ENCODE measurements at places on chromosomes 3 and 15. TPM values are rescaled to one million over a fixed set of nuclear protein-coding genes. Genes with fewer than 3 reads are reported as not detected.
A peak's percentile ranks its signal among the peaks of the same experiment; 100 is the strongest.

GRCh38 chr3:177212756-177213155, 15.5 kb upstream of the TBL1XR1 start:
- H3K36me3 ChIP-seq: no peaks in the 10 kb centered on the region
- no peaks in the 10 kb centered on the region for H3K27me3 ChIP-seq
- H3K4me1 ChIP-seq: peaks cover 39% of the 10 kb centered on the region
- no peak for DNase-seq
- H3K27ac ChIP-seq: peak overlapping the region; percentile 87

DNA sequence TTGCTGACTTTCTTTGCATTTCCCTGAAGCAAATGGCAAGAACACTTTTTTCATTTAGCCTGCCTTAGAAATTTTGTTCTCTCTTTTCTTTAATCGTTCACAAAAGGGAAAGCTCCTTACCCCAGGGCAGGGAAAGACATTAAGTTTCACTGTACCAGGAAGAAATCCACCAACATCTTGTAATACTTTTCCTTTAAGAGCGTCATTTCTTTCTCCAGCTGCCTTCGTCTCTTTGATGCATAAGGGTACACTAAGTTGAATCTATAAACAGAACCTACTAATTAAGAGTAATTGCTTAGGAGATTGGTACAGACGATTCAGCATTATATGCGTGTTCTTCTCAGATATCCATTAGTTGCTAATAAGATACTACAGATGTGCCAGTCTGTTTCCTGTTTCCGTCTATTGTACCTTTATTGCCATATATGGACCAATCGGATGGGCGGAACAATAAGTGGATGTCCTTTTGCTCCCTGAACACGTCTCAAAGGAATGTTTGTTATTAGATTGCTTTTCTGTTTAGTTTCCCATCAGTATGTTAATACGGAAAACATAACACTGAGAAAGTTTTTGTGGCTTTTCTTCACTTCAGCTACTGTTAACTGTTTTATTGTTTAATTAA, 276.7 kb upstream of the RARB start:
- no peak overlapping the region for H3K4me3 ChIP-seq
- H3K36me3 ChIP-seq: no peaks in the 10 kb centered on the region
- H3K27me3 ChIP-seq: no peaks in the 10 kb centered on the region

DNA sequence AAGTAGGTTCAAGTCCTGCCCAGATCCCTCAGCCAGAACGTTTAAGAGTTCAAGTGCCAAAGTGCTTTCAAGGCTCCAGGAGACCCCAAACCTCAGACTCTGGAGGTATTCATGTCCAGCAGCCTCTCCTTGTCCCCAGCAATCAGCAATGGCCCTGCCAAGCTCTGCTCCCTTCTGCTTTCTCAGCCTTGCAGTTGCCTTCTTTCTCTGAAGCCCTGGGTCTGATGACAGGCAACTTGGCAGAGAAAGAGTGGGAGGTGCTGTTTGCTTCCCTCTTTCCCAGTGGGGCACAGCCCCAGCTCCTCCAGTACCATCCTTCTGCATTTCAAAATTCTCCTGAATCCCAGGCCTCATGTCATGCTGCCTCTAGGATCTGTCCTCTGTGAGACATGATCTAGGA, 40.2 kb downstream of the ATP2B2 start:
- no peaks in the 10 kb centered on the region for H3K36me3 ChIP-seq
- no peak overlapping the region for H3K4me3 ChIP-seq
- no peaks in the 10 kb centered on the region for H3K4me1 ChIP-seq
- H3K27me3 ChIP-seq: peaks cover 16% of the 10 kb centered on the region
- DNase-seq: no peak

DNA sequence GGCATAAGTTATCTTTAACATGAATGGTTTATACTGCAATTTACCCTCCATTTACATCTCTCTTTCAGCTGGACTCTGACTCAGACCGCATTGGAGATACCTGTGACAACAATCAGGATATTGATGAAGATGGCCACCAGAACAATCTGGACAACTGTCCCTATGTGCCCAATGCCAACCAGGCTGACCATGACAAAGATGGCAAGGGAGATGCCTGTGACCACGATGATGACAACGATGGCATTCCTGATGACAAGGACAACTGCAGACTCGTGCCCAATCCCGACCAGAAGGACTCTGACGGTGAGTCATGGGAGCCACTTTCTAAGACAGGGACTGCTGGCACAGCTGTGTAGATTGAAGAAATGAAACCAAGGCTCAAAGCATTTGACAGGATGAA, 11.6 kb downstream of the THBS1 start:
- peak overlapping the region; percentile 2 for H3K27ac ChIP-seq
- H3K4me3 ChIP-seq: no peak overlapping the region
- DNase-seq: peak; percentile 13
- H3K36me3 ChIP-seq: peaks cover 78% of the 10 kb centered on the region
- peaks cover 10% of the 10 kb centered on the region for H3K4me1 ChIP-seq

DNA sequence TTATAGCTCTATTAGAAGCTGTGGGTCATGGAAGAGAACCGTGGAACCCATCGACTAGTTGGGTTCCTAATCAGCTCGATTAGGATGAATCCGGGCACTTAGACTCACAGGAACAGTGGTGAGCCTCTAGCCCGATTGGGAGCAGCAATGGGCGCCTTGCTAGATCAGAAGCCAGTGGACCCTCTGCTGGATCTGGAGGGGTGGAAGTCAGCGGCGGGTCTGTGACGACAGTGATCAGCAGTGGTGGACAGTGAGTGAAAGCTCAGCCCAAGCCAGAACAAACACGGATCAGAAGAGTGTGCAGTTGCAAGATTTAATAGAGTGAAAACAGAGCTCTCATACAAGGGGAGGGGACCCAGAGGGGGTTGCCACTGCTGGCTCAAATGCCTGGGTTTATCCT, 1170.2 kb downstream of the OTOL1 start:
- H3K36me3 ChIP-seq: no peaks in the 10 kb centered on the region
- H3K4me3 ChIP-seq: no peak overlapping the region
- no peaks in the 10 kb centered on the region for H3K4me1 ChIP-seq
- H3K27ac ChIP-seq: no peak overlapping the region
- no peak for DNase-seq
- H3K27me3 ChIP-seq: no peaks in the 10 kb centered on the region

Gene ZNF660
- total RNA-seq: 0.55 TPM

GRCh38 chr3:10244009-10244408, 4.2 kb upstream of the TATDN2 start:
- no peak overlapping the region for H3K4me3 ChIP-seq
- H3K27me3 ChIP-seq: no peaks in the 10 kb centered on the region
- no peaks in the 10 kb centered on the region for H3K36me3 ChIP-seq
- H3K4me1 ChIP-seq: peaks cover 4% of the 10 kb centered on the region
- no peak for DNase-seq

DNA sequence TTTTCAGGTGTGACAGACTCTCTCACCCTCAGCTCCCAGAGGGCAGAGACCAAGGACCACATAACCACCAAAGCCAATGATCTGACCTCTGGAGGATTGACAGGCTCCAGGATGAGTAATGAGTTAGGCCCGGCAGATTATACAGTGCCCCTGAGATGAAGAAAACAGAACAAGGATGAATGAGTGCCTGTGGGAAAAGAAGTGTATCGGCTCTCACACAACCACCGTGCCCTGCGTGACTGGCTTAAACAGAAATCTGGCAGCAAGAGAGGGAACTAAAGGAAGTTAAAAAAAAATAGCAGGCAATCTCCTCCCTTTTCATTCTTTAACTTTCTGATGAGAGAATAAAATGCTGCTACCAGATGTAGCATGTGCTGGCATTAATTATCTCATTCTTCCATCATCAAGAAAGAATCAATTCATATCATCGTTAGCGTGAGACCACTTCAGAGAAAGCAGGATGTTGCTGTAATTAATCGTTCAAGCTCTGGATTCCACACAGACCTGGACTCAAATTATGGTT, 227.5 kb upstream of the COL8A1 start:
- no peaks in the 10 kb centered on the region for H3K27me3 ChIP-seq
- DNase-seq: no peak
- no peak overlapping the region for H3K4me3 ChIP-seq

DNA sequence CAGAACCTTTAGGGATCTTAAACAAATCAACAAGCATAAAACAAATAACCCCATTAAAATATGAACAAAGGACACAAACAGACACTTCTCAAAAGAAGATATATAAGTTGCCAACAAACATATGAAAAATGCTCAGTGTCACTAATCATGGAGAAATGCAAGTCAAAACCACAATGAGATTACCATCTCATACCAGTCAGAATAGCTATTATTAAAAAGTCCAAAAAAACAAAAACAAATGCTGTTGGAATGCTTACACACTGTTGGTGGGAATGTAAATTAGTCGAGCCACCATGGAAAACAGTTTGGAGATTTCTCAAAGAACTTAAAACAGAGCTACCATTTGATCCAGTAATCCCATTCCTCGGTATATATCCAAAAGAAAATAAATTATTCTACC, 423.6 kb downstream of the OTOL1 start:
- H3K4me1 ChIP-seq: no peaks in the 10 kb centered on the region
- no peaks in the 10 kb centered on the region for H3K36me3 ChIP-seq
- no peak for DNase-seq
- H3K27ac ChIP-seq: no peak overlapping the region

DNA sequence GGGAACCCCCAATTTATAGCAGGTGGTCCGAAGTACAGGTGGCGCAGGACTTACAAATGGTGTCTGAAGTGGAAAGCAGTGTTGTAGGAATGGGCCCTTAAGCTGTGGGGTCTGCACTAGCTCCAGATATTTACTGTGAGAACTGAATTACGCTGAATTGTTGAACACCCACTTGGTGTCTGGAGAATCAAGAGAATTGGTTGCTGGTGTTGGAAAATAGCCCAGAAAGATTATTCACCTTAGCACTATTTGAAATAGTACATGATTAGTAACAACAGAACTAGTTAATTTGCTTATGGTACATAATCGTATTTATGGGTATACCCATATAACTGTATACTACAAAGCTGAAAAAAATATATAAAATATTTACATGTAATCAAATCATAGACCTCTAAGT, 64.8 kb downstream of the ADAM10 start:
- no peaks in the 10 kb centered on the region for H3K27me3 ChIP-seq
- no peak overlapping the region for H3K27ac ChIP-seq
- H3K4me3 ChIP-seq: no peak overlapping the region

DNA sequence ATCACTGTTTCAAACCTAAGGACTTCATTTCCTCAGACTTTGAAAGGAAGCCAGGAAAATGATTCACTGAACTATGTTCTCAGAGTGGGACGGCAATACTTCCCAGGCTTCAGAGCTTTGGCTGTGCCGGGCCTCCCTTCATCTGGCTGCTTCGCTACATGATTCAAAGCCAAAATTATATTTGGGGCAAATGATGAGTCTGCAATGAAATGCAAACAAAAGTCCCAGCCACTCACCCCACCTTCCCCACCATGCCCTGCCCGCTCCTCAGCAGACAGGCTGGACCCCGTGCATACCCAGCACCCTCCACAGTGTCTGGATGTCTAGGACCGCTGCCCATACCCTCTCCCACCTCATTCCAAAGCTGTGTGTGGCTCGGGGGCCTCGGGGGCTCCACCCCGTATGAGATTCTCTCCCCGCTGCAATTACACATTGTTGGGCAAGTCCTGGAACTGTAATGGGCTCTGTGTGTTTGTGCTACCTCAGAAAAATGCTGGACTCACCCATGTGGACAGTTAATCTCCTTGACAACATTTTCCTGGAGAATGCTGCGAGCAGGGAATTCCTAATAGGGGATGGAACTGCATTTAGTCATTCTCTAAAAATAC, 32.2 kb downstream of the ATP10A start:
- H3K4me1 ChIP-seq: peaks cover 8% of the 10 kb centered on the region
- H3K27ac ChIP-seq: peak overlapping the region; percentile 77
- H3K27me3 ChIP-seq: no peaks in the 10 kb centered on the region
- peak; percentile 22 for DNase-seq
- H3K36me3 ChIP-seq: no peaks in the 10 kb centered on the region

GRCh38 chr15:74593122-74593521, 22.5 kb upstream of the CLK3 start:
- H3K36me3 ChIP-seq: no peaks in the 10 kb centered on the region
- H3K27me3 ChIP-seq: no peaks in the 10 kb centered on the region
- H3K27ac ChIP-seq: no peak overlapping the region
- no peak for DNase-seq
- H3K4me1 ChIP-seq: peaks cover 5% of the 10 kb centered on the region

Gene THBS1
- total RNA-seq: 197 TPM

DNA sequence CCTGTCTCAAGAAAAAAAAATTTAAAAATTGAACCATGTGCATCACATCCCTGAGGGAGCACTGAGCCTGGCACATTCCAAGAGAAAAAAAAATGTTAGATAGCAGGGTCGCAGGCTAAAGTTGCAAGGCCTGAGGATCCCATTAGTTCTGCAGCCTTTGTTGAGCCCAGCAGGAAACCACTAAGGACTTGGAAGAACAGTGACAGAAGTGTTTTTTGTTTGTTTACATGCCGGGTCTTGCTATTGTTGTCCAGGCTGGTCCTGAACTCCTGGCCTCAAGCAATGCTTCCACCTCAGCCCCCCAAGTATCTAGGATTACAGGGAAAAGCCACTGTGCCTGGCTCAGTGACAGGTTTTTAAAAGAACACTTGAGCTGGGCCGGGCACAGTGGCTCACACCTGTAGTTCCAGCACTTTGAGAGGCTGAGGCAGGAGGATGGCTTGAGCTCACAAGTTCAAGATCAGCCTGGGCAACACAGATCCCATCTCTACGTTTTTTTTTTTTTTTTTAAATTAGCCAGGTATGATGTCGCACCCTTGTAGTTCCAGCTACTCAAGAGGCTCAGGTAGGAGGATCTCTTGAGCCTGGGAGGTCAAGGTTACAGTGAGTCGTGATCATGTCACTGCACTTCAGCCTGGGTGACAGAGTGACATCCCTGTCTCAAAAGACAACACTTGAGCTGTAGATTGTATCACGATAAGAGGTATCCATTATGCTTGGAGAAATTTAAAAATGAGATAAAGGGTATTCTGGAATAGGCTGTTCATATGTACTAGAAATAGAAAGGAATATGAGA, 15.2 kb downstream of the CHAC1 start:
- no peaks in the 10 kb centered on the region for H3K27me3 ChIP-seq
- H3K27ac ChIP-seq: no peak overlapping the region
- H3K36me3 ChIP-seq: no peaks in the 10 kb centered on the region
- no peak overlapping the region for H3K4me3 ChIP-seq

Gene RARRES1
- 8.2 TPM for total RNA-seq

DNA sequence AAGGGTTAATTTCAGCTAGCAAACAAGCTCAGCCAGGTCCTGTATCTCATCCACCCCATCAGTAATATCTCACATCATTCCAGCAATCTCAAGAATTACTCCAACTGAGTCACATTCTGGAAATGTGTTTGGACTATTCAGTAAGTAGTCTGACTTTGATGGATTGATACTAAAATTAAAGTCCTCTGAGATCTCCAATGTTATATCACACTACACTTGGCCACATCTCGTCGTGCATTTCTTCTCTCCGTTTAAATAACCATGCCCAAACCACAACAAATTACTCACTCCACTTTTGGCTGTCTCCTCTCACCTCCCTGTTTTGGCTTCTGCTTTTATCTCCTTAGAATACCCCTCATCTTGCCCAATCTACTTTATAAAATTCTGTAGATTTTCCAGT, 292.2 kb downstream of the PYDC2 start:
- H3K27me3 ChIP-seq: no peaks in the 10 kb centered on the region
- H3K27ac ChIP-seq: no peak overlapping the region
- no peaks in the 10 kb centered on the region for H3K36me3 ChIP-seq
- no peak overlapping the region for H3K4me3 ChIP-seq
- H3K4me1 ChIP-seq: no peaks in the 10 kb centered on the region

Gene KPNA4
- total RNA-seq: 29.7 TPM

Gene RMDN3
- 131 TPM for total RNA-seq

Gene CTXN2
- not detected for total RNA-seq

GRCh38 chr15:83561661-83562060, 92.3 kb upstream of the ADAMTSL3 start:
- no peak for DNase-seq
- no peaks in the 10 kb centered on the region for H3K36me3 ChIP-seq
- H3K4me3 ChIP-seq: no peak overlapping the region
- no peaks in the 10 kb centered on the region for H3K27me3 ChIP-seq

Gene GP5
- not detected for total RNA-seq

Data from transverse colon (tissue), 4 donors.